ENCODE measurements at places on chromosomes 5 and 9.

GRCh38 chr9:83649080-83649479 lies 26.1 kb downstream of the IDNK start:
- peak; percentile 94 for DNase-seq

DNA sequence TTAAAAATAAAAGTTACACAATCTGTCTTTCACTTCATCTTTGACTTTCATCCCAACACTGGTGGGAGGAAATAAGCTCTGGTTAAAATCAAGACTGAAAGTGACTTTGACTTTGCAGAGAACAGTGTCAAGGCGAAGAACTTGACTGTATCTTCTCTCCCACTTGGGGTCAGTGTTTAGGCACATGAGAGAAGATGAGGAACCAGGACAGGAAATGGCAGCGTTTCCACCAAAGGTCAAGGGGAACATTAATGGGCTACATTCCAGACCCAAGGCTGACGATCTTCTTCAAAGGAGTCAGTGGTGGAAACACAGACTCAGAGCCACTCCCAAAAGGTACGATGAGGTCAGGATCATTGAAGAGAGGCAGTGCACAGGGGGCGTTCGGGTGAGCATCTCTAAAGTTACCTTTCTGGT lies 409.5 kb downstream of the ARHGEF28 start:
- DNase-seq, result peak; percentile 72

- no peak for DNase-seq
Measured at GRCh38 chr5:156376751-156377150, 49.8 kb downstream of the SGCD start.

GRCh38 chr5:124923131-124923530 lies 176.7 kb upstream of the ZNF608 start:
- DNase-seq, result no peak

DNA sequence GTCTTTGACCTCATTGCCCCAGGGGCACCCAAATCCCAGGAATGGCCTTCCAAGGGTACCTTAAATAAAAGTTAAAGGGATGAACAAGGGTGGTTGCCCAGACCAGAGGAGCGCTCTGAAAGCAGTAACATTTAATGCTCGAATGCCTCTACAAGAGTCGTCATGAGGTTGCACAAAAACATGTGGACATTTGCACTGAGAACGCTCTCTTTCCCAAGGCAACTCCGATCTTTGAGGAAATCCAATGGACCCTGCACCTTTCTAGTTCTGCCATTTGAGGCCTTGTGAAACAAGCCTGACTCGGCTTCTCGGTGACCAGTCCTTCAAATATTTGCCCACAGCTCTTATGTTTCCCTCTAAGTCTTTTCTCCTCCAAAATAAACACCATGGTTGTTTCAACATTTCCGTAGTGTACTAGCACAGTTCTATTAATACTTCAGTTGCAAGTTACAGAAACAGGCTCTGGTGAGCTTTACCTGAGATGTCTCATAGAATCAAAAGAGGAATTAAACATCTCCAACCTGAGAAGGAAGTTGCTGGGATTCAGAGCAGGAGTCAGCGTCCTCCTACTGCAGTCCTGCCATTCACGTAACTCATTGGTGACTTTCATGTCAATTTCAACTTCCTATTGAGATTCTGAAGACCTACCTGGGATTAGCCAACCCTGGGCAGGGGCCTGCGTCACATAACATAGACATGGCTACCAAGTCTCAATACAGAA lies 168.8 kb upstream of the RAI14 start:
- DNase-seq, result no peak
